Activated gamma-delta T cell treated with anti-CD3 and anti-CD28 coated beads, Interleukin-2, amount 50 U/mL, for 16 hours (primary cell): ENCODE measurements at places on chromosomes 1 and 21.
A peak's percentile ranks its signal among the peaks of the same experiment; 100 is the strongest.

DNA sequence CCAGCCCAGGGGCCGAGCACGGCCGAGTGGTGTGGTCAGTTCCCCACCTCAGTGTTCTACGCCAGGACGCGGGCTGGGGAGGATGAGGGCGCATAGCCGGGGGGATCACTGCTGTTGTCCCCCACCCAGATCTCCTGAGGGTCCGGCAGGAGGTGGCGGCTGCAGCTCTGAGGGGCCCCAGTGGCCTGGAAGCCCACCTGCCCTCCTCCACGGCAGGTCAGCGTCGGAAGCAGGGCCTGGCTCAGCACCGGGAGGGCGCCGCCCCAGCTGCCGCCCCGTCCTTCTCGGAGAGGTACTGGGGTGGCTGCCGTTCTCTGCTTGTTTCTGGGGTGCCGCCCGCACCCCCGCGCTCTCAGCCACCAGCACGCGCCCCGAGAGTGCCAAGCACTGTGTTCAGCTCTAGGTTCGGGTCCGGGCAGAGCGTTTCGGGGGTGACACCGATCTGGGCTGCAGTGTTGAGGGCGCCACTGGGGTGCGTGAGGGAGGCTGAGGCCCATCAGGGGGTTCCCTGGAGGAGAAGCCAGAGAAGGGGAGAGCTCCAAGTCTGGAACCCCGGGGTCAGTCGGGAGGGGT lies 17.4 kb downstream of the SAMD11 start:
- DNase-seq, result no peak

GRCh38 chr21:16070207-16070651 lies 340.4 kb downstream of the USP25 start:
- DNase-seq, result no peak

DNA sequence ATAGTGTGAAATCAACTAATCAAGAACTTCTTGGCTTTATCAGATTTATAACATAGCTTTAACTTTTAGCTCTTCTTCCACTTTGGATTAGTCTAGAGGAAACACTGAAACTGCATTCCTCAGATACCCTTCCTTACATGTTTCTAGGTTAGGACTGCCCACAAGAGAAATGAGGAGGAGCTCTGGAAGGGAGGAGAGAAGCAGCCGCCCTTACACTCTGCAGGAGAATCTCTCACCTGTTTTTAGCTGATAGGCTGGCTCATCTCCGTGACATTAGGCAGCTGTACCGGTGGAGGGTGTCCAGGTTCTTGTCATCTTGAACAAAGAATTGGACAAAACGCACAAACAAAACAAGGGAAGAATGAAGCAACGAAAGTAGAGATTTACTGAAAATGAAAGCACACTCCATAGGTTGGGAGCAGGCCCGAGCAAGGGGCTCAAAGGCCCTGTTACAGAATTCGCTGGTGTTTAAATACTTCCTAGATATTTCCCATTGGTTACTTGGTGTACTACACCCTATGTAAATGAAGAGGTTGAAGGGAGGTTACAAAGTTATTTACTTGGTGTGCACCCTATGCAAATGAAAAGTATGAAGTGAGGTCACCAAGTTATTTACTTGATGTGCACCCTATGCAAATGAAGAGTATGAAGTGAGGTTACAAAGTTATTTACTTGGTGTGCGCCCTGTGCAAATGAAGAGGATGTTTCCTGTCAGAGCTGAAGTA lies 524.9 kb upstream of the CHRM3 start:
- no peak for DNase-seq

GRCh38 chr1:239322369-239322768 lies 64.0 kb upstream of the CHRM3 start:
- no peak for DNase-seq

GRCh38 chr1:34701326-34702060 lies 53.4 kb upstream of the GJB5 start:
- DNase-seq, result no peak

DNA sequence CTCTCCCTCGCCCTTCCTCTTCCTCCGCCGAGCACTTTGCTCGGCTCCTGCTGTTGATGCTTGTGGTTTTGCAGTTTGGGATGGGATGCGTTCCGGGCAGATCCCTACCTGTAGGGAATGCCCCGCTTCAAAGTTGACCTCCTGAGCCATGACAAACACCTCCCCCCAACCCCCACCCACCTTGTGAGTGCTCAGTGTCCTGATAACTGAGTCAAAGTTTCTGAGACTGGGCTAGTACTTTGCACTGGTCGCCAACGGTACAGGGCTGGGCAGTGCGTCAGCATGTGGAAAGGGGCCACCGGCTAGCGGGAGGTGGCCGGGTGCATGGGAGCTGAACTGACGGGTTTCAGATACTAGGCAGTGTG lies 771 bp downstream of the RABGAP1L start:
- no peak for DNase-seq

GRCh38 chr1:181099152-181100014 lies 10.9 kb downstream of the IER5 start:
- no peak for DNase-seq

DNA sequence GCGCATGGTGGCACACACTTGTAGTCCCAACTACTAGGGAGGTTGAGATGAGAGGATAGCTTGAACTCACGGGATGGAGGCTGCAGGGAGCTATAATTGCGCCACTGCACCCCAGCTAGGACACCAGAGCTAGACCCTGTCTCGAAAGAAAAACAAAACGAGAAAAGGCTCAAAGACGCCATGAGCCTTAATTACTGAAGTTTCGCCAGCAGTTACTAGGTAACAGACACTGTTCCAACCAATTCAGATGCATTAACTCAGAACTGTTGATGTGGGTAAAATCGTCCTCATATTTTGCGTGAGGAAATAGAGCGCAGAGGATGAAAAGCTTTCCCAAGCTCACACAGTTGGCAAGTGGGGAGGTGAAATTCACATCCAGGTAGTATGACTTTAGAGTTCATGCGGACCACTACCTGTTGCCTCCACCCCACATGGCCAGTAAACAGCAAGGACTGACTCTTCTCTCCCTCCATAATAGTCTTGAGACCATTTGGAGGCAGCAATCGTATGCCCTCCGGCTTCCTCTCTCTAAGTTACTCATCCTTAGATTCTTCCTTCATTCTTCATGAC lies 40.1 kb downstream of the INAVA start:
- no peak for DNase-seq

- no peak for DNase-seq
Measured at GRCh38 chr1:234607109-234608024, 2.6 kb downstream of the IRF2BP2 start.

GRCh38 chr1:217535601-217536377 lies 95.1 kb downstream of the GPATCH2 start:
- DNase-seq, result no peak

- no peak for DNase-seq
Measured at GRCh38 chr1:33972676-33973395, 109.0 kb downstream of the HMGB4 start.

DNA sequence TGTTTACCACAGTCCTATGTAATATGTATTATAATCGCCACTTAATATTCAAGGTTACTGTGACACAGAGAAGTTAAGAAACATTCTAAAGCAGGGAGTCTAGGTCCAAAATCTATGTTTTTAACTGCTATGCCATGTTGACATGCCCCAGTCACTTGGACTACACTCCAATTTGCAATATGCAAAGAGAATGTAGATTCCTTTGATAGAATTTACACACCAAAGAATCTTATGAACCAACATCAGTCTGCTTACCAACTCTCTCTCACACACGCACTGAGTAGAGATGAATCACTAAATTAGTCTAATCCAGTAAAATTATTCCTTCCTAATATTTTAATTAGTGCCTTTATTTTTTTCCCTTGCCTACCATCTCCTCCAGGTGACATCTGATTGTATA lies 266.2 kb downstream of the OLFM3 start:
- no peak for DNase-seq

DNA sequence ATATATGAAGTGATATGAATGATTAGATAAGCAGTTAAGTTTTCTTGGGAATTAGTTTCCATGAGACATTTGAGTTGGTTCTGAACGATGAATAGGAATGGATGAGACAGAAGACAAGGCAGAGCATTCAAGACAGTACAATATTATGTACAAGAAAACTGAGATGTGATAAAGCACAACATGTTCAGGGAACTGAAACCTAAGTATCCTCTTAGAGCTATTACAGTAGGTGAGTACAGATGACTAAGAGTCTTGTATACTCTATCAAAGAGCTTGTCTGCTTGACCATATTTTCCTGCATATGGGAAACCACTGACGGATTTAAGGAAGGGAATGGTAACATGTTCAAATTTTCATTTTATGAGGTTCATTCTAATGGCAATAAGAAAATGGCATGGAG lies 61.6 kb downstream of the NME7 start:
- no peak for DNase-seq

DNA sequence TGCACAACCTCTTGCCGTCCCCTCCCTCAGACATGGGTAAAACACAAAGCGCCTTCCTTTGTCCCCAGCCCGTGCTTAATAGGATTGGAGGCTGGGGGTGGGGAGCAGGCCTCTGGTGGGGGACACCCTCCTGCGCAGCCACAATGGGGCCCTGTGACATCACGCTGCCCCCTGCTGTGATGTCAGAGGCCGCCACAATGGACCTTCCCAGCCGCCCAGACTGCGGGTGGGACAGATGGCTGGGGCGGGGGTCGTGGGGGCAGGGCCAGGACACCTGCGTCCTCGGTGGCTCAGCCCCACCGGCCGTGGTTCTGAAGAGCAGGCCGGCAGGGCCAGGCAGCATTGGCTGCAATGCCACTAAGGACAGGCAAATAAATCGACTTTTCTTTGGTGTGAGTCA lies 39.9 kb downstream of the EPHA2 start:
- no peak for DNase-seq

- no peak for DNase-seq
Measured at GRCh38 chr1:1761504-1762376, 16.5 kb downstream of the NADK start.

GRCh38 chr1:235917267-235917811 lies 50.6 kb upstream of the LYST start:
- DNase-seq, result peak; percentile 52

- DNase-seq, result no peak
Measured at GRCh38 chr1:208238710-208239472, 5.3 kb downstream of the PLXNA2 start.

GRCh38 chr1:84433258-84434080 lies 35.2 kb downstream of the DNASE2B start:
- DNase-seq, result peak; percentile 34

DNA sequence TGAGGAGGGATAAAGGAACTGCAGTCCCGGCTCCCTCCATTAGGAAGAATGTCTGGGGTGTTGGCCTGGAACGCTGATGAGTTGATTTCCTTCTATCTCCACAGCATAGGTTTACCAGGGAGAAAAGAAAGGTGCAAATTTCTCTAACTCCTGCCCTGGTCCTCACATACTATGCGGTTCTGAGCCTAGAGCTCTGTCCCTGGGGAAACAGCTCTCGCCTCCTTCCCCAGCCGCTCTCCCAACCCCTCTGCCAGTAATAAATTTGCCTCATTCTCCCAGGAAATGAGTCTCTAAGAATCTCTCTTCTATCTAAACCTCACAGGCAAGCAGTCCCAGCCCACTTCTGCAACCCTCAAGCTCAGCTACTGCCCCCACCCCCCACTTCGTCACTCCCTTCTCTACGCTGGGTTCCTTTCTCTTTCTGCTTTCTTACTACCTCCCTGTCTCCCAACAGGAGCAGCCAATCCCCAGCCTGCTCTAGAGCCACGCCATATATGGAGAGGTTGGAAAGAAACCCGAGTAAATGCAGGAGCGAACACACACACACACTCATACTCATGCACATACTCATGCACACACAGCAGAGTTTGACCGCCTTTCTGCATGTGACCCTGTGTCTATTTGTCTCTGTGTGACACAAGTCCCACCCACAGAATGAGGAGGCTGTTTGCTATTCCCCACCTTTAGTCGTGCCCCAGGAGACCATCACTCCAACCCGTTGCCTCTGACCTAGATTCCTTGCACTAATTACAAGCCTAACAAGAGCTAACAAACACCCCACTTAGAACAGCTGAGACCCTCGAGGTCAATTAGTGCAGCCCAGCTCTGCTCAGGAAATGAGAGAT lies 13.4 kb downstream of the PLEKHO1 start:
- no peak for DNase-seq

- DNase-seq, result no peak
Measured at GRCh38 chr1:6220236-6220635, 14.3 kb downstream of the RNF207 start.

DNA sequence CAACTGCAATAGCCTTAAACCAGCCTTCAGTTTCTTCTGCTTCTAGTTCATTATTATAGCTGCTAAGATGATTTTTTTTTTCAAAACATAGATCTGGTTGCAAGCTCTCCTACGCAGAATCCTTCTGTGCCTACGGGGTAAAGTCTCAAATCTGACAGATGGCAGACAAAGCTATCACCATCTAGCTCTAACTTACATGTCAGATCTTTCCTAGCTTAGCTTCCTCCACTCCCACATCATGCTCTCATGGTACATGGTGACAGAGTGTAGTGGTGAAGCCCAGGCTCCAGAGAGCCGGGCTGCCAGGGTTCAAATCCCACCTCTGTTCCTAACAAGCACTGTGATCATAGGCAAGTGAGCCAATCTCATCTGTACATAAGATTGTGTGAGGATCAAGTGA lies 24.2 kb upstream of the GUCA2B start:
- no peak for DNase-seq

GRCh38 chr1:34906756-34907155 lies 22.7 kb downstream of the DLGAP3 start:
- no peak for DNase-seq

DNA sequence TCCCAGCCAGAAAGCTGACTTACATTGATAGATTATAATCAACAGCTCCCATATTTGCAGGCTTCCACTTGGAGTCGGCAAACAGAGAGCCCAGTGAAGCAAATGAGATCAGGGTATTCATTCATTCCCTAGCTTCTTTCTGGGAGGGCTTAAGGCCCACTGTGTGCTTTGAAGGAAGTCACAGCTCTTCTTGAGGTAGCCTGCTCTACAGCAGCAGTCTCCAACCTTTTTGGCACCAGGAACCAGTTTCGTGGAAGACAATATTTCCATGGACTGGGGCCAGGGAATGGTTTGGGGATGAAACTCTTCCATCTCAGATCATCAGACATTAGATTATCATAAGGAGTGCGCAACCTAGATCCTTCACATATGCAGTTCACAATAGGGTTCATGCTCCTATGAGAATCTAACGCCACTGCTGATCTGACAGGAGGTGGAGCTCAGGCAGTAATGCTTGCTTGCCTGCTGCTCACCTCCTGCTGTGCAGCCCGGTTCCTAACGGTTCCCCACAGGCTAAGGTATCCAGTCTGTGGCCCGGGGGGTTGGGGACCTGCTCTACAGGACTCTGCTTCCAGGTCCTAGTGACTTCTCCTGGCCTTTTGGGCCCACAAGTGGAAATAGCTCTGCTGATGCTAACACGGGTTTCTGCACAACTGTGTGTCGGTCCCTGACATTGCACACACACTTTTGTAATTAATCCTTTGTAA lies 13.7 kb upstream of the ADAM30 start:
- no peak for DNase-seq

DNA sequence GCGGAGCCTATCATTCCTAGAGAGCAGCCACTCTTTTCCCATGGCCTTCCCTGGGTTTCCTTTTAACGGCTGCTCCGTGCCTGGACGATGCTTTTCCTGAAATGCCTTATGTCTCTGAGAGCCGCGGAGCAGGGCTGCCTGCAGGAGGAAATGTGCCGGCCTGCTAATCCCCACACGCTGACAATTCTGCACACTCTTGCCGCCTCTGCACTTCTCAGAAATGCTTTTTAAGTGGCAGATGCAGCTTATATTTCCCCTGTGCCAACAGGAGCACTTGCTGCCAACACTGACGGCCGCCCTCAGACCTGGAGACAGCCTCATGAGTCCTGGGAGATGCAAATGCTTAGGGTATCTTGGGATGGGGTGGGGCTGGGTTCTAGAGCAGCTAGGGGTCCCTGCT lies 253.2 kb downstream of the GRIK3 start:
- no peak for DNase-seq

- DNase-seq, result no peak
Measured at GRCh38 chr1:109379422-109379821, 18.3 kb downstream of the SORT1 start.

GRCh38 chr1:84506729-84507453 lies 510 bp upstream of the GNG5 start:
- no peak for DNase-seq
